ENCODE measurements at places on chromosomes 1 and 21.

GRCh38 chr1:234633246-234634003 lies 23.4 kb upstream of the IRF2BP2 start:
- no peak for DNase-seq

DNA sequence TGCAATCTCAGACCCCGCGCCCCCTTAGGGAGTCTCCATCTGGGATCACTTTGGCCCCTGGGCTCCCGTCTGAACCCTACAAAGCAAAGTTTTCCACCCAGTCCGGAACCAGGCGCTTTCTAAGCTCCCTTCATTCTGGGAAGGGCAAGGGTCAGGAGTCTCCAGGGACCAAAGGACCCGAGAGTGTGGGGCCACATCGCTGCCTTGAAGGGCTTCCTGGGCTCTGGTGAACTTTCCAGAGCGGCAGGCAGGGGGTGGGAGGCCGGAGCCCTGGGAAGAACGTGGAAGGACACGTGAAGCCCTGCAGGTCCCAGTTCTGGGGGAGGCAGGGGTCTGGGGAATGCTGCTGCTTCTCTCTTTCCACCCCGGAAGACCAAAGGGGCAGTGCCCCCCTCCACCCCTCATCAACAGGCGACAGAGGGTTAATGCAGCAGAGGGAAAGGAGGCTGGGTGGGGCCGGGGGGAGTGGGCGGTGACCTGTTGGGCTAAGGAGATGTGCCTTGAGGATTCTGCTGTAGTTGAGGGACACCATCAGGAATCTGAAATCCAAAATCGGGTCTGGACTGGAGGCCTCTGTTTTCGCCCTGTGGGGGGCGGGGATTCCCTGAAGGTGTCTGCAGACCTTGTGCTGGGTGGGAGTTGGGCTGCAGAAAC lies 734 bp downstream of the CDK18 start:
- DNase-seq = peak; percentile 83

GRCh38 chr1:61572046-61572445 lies 152.9 kb downstream of the TM2D1 start:
- no peak for DNase-seq

DNA sequence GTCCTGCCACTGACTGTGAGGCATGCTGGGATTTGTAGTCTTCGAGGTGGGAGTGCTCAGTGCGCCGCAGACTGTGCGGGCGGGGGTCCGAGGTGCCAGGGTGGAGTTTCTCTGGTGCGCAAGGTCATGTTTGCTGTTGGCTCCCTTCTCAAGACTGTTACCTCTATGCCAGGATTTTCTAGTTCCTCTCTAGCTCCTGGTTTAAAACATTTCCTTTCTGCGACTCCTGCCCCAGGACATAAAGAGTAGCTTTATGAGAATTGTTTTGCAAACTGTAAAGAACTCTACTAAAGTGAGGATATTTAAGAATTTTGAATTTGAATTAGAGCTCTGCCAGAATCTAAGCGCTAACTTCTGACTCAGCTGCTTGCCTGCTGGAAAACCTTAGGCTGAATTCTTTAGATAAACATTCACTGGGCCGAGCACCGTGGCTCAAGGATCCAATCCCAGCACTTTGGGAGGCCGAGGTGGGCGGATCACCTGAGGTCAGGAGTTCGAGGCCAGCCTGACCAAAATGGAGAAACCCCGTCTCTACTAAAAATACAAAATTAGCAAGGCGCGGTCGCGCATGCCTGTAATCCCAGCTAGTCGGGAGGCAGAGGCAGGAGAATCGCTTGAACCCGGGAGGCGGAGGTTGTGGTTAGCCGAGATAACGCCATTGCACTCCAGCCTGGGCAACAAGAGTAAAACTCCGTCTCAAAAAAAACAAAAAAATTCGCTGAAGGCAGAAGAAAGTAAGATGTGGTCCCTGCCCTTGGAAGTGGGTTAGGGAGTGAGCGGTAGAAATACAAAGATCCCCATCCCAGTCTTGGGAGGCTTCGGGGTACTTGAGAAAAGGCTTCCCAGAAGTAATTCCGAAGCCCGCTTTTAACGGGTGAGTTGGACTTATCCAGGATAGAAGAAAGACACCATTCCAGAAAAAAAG lies 992 bp upstream of the USP48 start:
- DNase-seq = no peak

- DNase-seq = peak; percentile 13
Measured at GRCh38 chr1:94804442-94804837, 15.7 kb upstream of the SLC44A3 start.
